BJ (cell line): ENCODE measurements at places on chromosomes 12 and 14.
A peak's percentile ranks its signal among the peaks of the same experiment; 100 is the strongest.

DNA sequence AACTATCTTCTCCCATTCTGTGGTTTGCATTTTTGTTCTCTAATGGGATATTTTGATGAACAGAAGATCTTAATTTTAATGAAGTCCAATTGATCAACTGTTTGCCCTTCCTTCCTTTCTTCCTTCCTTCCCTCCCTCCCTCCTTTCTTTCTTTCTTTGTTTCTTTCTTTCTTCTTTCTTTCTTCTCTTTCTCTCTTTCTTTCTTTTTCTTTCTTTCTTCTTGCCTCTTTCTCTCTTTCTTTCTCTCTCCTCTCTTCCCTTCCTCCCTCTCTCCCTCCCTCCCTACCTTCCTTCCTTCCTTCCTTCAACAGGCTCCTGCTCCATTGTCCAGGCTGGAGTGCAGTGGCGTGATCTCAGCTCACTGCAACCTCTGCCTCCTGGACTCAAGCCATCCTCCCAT, 18.9 kb downstream of the MAP1LC3B2 start:
- DNase-seq = no peak

DNA sequence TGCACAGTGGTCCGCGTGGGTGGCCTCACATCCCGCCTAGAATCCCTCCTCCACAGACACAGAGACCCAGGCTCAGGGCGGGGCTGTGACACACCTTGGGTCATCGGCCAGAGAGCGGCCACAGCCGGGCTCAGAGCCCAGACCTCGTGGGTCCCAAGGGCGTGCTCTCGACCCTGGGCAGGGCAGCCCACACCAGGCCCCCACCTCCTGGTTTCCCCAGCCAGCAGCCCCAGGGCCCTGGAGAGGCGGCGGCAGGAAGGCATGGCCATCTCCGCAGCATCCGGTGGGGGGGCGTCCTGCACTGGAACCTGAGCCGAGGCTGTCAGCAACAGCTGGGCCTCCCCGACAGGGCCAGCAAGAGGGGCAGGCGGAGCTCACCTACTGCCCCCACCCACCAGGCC, 15.2 kb downstream of the JAG2 start:
- no peak for DNase-seq

GRCh38 chr14:91153360-91153759, 39.5 kb downstream of the DGLUCY start:
- DNase-seq = no peak

DNA sequence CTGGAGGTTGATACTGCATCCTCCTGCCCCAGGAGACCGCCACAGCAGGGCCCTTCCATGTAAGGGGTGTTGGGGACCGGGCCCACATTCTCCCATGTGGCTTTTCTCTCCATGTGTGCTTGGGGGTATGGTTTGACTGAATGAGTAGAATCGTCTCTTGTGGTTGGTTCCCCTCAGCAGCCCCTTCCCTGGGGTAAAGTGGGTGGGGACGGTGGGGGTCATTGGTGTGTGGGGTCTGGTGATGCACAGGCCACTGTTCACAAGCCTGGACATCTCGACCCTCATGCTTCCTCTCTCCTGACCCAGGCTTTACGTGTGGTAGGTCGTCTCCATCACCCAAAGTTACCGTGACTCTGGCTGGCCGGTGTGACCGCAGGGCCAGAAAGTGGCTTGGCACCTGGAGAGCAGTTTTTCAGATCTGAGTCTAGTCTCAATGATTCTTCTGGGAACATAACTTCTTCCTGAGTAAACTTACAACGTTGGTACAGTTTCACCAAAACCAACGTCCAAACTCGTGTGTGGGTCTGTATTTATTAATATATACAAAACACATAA, 17.7 kb downstream of the DCAF4 start:
- DNase-seq = no peak

GRCh38 chr12:77163074-77164038, 98.0 kb upstream of the E2F7 start:
- no peak for DNase-seq

DNA sequence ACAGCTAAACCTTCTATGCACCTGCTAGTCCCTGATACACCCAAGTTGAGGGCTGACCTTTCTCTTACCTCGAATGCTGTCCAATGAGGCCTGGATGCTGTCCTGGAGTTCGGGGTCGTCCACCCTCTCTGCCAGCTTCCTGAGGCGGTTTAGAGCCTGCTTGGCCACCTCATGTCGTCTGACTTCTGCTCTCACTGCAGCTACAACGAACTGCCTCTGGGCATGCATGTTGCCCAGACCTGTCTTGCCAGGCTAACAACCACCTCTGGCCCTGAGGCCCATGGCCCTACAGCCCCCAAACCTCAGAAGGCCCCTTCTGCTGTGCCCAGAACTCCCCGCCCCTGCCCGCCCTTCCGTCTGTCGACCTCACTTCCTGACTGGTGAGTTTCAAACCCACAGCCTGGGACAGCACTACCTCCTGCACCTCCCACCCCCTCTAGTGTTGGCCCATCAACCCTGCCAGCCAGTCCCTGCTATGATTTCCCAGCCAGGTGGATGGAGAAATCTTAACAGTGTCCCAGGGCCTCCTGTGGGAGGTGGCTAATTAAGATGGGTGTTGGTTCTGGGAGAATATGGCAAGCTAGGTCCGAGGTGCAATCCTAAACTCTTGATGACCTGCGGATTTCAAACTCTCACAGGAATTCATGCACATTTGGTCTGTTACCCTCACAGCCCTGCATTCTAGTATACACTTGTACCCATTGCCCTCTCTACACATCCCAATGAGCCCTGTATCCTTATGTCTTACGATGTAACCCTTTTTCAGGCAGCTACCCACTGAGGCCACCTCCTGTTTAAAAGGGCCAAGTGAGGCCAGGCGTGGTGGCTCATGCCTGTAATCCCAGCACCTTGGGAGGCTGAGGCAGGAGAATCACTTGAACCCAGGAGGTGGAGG, 2.7 kb upstream of the TSPAN31 start:
- no peak for DNase-seq

DNA sequence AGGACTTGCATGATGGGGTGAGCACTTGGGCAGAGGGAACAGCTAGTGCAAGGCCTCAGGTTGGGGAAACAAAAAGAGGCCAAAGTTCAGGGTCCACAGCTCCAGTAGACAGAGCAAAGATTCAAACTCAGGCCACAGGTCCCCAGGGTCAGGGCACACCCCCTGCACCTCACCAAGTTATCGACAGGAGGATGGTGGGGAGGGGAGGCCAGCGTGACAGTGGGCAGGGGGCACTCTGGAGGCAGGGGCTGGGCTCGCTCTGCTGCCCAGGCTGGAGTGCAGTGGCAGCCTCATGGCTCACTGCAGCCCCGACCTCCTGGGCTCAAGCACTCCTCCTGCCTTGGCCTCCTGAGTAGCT, 32.4 kb upstream of the ULK1 start:
- no peak for DNase-seq

DNA sequence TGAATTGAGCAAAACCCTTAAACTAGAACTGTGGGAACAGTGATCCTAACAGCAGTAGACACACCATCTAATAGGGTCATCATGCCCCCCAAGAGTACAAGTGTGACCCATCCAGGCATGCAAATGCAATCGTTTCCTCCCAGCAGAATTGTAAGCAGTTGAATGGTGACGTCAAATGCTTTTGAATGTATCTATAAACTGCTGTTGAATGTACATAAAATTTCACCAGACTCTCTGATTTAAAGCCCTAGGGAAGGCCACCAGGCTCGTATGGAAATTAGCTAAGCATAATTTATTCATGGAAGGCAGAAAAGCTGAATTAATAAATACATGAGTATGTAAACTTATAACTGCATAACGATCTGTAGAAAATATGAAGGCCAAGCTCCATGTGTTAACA, 482.9 kb downstream of the EGLN3 start:
- no peak for DNase-seq

DNA sequence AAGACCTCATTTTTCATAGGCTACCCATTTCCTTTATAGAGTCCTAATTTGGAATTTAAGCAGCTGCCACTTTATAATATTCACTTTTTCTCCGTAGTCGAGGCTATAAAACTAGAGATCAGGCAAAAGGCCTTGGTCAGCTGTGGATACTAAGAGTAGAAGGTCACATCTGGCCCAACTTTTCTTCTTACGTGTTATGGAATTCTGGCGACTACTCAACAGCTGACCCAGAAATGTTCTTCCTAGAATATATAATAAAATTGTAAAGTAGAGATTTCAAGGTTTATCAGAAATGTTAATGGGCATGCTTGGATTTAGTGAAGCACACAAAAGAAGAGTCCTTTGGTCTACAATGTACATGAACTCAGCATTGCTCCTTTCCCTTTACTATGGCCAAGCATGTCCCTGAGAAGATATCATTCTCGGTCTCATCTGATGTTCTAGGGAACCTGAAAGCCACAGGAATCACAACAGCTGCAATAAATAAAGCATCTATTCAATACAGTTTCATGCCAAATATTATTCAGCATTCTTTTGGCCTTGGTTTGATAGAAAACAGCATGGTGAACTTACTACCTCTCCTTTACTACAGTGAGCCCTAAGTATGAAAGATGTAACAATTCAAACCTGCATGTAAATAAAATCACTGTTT, 261.4 kb upstream of the NPAS3 start:
- no peak for DNase-seq

DNA sequence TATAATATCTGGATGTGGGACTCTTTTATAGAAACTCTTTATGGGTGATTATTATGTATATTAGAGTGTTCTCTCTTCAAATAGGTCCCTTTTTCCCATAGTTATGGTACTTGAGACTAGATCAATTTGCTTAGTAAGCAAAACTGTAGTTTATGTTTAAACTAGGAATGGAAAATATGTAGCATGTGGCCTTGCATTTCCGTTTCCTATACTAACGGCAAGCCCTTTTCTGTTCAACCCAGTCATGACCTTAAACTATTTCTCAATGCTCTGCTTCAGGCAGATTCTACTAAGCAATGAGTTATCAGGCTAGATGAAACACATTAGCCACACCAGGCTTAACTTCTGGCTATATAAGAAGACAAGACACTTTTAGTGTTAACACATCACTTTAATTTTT, 84.6 kb downstream of the OTOGL start:
- no peak for DNase-seq

DNA sequence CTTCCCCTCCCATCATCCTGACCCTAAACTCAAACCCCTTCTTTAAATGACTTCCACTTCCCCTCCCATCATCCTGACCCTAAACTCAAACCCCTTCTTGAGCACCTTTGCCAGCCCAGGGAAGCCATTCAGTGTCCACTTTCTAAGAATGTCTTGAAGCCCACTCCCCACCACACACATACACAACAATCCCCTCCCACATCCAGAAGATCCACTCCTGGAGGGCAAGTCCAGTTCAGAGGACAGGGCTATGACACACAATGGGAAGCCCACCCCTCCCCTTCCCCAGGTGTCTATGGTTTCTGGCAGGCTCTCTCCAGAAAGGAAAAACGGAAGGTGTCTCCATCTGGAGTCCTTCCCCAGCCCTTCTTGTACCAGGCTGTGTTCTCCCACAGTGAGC, 117.1 kb downstream of the KCNA5 start:
- no peak for DNase-seq

GRCh38 chr12:82595941-82596340, 90.8 kb upstream of the TMTC2 start:
- DNase-seq = no peak

DNA sequence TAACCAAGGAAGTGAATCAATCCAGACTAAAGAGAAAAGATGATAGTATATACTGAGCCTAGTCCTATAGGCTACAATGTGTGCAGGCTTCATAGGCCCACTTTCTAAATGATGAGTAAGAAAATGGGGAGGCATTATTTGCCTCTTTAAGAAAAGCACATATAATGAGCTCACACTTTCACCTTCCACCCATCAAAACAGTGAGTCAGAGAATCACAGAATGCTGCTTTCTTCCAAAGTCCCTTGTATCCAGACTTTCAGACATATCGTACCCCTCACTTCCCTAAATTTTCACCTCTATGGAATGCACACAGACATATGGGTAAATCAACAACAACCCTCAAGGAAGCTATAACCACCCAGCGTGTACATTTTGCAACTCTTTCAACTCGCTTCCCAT, 286.4 kb upstream of the PRKD1 start:
- DNase-seq = no peak

GRCh38 chr14:42628602-42629001, 1021.9 kb downstream of the LRFN5 start:
- DNase-seq = no peak

DNA sequence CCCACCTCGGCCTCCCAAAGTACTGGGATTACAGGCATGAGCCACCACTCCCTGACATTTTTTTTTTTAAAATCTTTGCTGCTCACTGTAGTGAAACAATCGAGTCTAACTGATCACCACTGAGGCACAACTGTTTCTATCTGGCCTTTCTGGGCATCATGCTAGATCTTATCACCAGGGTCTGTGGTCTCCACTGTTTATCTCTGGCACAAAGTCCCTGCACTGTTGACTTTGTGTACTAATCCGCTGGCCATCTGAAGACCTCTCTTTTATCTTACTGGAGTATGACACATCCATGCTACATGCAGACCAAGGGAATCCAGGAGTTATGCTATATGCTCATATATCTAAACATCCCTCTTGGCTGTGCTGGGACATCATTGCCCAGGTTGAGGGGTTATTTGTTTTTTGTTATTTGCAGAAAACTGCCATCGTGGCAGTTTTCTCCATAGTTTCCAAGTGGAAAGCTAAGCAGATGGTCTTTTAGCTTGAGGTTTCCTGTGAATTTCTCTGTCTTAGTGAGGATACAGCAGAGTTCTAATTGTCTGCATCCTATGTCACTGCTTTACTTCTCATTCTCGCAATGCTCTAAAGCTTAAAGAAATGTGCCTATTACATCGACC, 456.9 kb downstream of the CCER1 start:
- no peak for DNase-seq

DNA sequence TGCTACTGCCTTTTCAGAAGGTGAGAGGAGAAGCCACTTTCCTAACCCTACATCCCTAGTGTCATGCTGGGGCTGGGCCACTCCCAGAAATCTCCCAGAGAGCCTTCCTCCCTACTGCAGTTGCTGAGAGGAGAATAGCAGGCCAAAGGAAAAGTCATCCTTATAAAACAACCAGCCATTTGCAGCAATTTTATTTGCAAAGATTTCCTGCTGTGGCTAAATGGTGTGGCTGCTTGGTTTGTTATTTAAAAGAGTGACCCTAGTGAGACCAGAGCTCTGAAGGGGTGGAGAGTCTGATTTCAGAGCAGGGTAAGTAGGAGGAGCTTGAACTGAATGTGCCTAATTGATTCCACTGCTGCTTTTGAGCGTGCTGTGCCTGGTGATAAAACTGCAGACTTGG, 232.0 kb downstream of the GRIN2B start:
- DNase-seq = no peak

DNA sequence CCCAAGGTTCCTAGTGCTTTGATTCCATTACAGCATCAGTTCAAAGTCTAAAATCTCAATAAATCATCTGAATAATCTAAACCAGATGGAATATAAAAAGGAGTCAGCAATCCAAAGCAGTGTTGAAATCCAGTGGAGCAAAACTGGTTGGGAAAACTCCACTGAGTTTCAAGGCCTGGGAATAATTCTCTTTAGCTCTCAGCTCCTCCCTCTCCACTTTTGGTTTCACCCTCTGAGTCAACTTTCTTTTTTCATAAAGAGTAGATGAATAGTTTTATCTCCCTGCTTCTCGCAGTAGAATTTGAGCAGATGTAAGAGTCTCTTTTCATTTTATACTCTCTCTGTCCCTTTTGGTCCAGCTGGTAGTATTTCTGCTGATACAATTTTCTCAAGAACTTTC, 338.6 kb downstream of the APAF1 start:
- DNase-seq = no peak

GRCh38 chr12:116381744-116382685, 104.5 kb upstream of the MED13L start:
- DNase-seq = peak; percentile 93
